AG08396 (cell line): ENCODE measurements at places on chromosomes 16 and 17.

GRCh38 chr17:46043606-46044005, 44.6 kb downstream of the STH start:
- no peak for DNase-seq

DNA sequence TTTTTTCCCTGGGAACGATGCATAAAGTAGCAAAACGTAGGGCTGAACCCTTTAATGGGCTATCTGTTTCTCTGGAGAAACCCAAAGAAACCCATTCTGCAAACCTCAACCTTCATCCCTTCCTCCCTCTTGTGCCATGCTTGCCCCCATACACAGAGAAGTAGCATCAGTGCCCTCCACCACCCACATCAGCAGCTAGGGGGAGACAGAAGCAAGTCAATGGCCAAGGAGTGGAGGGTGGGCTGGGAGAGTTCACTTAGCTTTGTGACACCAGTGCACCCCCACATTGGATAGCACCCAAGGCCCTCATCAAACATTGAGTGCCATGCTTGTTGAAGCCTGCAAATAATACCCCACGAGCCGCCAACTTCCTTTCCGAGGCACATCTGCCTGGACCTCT, 282.4 kb downstream of the ABCC12 start:
- DNase-seq = no peak

GRCh38 chr17:78397681-78398101, 19.2 kb downstream of the PGS1 start:
- DNase-seq = peak; percentile 62

- DNase-seq = no peak
Measured at GRCh38 chr17:35725802-35726126, 5.7 kb upstream of the RASL10B start.

GRCh38 chr17:64001091-64001579, 3.0 kb downstream of the PRR29 start:
- DNase-seq = no peak

GRCh38 chr17:49734515-49735490, 27.0 kb upstream of the SLC35B1 start:
- no peak for DNase-seq

GRCh38 chr17:45656527-45657181, 127.5 kb upstream of the CRHR1 start:
- DNase-seq = no peak

- no peak for DNase-seq
Measured at GRCh38 chr17:44110011-44110686, 13.3 kb downstream of the HDAC5 start.

DNA sequence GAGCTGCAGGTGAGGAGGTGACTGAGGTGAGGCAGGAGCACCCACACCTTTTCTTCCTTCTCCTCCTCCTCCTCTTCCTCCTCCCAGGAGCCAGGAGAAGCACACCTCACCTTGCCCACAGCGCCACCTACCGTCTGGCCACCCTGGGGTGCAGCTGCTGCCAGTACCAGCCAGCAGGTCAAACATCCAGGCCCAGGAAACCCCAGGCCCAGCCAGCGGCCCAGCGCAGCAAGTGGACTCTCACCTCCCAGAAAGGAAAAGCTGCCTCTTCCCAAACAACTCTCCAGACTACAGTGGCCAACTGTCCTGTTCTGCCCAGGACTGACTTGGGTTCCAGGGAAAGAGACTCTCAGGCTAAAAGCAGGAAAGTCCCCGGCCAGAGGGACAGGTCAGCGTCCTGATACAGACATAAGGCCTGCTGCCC, 22.7 kb downstream of the PEMT start:
- peak; percentile 80 for DNase-seq

DNA sequence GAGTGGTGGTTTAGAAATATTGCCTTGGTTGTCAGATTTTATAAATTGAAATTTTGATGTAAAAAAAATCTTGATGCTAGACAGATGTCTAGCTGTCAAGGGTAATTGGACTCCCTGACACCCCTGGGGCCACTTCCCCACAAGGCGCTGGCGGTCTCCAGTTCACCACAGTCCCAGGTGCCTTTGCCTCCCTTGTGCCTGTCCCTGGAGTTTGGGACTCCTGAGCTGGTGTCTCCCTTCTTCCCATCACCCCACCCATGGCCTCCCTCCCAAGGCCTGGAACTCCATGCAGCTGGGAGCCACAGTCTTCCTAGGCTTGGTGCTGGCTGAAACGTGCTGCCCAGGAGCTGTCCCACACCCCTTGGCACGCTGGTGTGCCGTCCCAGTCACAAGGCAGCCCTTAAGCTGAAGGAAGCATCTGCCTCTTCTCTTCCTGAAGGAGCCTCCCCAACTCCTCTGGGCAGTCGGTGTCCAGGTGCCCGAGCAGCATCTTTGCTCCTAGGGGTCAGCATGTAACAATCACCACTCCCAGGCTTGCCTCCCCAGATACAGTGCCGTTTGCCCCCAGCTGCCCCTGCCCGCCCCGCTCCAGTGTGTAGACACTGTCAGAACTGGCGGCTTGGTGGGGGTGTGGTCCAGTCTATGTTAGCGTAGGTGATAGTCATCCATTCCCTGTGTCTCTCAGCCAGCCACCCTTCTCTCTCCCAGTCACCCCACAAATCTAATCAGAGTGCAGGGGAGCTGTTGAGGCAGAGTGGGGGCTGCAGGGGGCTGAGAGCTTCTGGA, 26.2 kb downstream of the POLR3E start:
- DNase-seq = no peak

GRCh38 chr17:72409405-72410002, 288.7 kb downstream of the SOX9 start:
- no peak for DNase-seq

DNA sequence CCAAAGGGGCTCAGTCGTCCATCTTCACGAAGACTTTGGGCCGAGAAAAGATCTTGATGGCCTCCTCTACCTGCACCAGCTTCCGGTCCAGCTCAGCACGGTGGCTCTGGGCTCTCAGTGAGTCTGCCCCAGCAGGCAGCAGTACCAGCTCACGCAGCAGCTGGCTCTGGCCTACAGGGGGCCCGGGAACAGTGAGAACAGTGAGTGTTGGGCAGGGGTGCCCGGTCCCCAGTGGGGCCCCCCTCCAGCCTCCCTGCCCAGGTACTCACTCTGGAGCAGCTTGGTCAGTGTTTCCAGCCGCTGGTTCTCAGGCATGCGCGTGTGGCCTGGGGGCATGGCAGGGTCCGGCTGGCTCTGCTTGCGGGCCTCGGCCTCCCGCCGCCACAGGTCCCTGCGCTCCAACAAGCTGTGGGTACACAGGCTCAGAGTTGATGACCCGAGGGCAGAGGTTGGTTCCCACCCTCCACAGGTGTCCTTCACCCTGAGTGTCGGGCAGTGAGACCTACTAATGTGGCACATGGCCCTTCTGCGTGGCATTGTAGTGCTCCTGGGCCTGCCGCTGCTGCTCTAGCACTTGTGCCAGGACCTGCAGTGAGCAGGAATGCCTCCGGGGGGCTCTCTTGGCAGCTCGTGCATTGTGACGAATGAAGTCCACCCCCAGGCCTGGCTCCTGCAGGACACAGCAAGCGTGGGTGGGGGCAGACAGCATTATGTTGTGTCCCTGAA, 2.6 kb downstream of the PARD6A start:
- no peak for DNase-seq

GRCh38 chr16:86625821-86626220, 47.5 kb downstream of the FOXL1 start:
- no peak for DNase-seq

GRCh38 chr17:59409336-59410048, 78.0 kb downstream of the YPEL2 start:
- DNase-seq = no peak

DNA sequence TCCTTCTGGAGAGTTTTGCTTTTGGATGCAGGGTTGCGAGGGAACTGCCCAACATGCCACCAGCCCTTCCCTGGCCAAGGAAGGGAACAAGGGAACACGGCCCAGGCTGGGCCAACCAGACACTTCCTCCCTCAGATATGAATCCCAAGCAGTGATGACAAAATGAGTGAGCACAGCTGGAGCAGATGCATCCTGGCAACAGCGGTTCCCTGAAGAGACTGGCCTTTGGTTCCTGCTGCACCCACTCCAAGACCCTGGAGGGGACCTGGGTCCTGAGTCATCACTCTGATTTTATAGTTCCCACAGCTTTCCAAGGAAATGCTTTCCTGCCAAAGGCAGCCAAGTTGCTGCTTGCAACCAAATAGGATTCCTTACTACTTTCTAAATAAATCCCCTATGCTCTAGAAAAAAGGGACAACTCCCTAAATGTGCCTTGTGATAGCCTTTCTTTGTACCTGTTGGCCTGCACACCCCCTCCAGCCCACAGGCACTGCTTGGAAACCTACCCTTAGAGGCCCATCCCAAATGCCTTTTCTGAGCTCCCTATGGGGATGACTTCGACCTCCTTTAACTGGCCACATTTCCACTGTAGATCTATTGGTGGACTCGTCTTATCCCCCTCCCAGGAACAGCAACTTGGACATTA, 5.3 kb downstream of the ST3GAL2 start:
- no peak for DNase-seq

DNA sequence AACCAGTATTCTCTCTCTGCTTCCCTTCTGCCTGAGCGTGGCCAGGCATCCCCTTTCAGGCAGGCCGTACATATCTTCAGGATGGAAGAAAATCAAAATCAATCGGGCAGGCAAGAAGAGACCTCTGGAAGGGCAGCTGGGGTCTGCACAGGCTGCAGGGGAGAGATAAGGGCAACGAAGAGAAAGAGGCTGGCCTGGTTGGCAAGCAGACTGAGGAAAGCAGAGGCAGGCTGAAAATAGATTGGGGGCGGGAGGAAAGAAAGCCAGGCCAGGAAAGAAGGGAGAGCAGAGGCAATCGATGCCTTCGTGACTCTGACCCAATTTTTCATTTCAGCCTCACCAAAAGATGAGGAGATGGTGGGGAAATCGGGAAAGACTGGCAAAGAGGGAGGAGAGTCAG, 18.1 kb downstream of the PIPOX start:
- DNase-seq = no peak

- no peak for DNase-seq
Measured at GRCh38 chr16:49431040-49431439, 57.4 kb downstream of the C16orf78 start.

- DNase-seq = no peak
Measured at GRCh38 chr17:41739661-41740352, 5.4 kb upstream of the HAP1 start.

DNA sequence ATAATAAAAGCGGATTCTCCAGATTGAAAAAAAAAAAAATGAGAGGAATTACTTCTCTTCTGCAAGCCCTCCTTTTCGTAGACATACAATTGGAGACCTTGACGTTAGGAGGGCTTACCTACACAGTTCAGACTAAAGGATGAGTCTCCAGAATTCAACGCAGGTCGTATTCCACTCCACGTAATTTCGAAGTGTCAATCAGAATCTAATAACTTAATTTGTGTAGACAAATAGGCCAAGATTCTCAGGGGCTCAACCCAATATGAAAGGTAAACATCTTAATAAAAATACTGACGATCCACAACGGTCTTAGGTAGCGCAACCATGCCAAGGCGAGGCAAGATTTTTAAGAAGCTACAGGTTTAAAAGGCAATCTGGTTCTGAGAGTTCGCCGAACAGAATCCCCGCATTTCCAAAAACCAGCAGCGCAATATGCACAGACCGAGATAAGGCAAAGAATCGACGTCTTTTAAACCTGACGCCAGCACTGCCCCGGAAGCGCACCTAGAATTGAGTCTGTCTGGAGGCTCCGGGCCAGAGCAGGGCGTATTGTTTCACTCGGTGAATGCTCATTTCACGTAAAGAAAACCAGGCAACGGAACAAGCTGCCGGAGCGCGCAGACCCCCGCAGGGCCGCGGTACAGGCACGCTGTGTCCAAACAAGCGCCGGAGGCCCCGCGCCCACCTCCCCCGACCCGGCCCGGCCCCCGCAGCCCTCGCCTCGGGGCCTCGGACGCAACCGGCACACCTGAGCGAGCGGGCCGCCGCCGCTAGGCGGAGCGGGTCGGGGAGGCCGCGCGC, 623 bp downstream of the MBTPS1 start:
- DNase-seq = no peak

GRCh38 chr17:72099919-72100318, 20.9 kb upstream of the SOX9 start:
- DNase-seq = peak; percentile 67

DNA sequence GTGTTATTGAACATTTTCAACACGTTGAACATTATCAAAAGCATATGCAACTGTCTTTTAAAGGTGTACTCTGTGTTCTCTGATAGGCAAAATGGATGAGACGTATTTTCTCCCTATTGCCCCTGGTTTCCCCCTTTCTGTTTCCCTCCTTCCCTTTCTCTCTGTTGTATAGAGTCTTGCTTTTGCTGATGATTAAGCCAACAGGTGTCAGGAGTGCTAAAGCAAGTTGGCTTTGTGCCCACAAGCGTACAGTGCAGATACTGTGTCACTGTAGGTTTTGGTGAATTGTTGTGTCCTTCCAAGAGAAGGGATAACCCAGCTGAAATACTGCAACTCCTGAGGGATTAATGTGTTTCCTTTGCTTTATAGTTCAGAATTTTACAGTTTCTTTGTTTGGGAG, 74.4 kb downstream of the COX10 start:
- no peak for DNase-seq

- DNase-seq = no peak
Measured at GRCh38 chr16:31262084-31262483, 2.3 kb downstream of the ITGAM start.

GRCh38 chr17:35868737-35869136, at the start of gene HEATR9:
TSS of gene HEATR9 (minus strand) at chr17:35868891. CDS start at chr17:35868742, 149 bp downstream.
- no peak for DNase-seq

DNA sequence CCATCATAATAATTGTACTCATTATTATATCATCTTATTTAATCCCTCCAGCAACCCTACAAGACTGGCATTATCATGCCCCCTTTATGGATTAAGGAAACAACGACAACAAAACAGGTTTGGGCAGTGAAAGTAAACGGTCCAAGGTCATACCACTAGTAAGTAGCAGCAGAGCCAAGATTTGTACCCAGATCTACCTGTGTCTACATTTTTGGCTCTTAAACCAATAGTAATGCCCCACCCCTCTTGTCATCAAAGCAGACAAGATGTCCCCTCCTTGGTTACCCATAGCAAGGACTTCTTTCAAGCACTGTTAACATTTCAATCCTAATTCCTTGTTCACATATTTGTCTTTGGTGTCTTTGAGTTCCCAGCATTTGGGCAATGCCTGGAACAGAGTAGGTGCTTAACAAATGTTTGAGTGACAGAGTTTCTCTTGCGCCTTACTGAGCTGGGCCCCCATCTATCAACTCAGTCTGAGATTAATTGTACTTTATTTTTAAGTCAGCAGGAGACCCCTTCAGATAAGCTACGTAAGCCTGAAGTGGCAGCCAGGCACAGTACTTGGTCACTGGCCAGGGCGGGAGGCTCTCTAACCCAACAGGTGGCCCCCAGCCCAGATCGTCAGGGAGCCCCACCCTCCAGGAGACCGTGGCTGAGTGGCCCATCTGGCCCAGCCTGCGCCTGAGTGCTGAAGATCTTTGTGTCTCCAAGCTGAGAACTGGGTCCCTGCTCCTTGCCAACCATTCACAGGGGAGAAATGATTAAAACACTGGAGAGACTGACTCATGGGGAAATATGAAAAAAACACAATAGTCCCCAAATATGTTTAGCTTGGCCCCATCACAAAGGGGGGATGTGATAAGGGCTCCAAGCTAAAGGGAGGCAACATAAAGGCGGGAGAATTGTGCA, 75.8 kb downstream of the AXIN2 start:
- peak; percentile 36 for DNase-seq
